ENCODE measurements at places on chromosomes 3 and 15.

DNA sequence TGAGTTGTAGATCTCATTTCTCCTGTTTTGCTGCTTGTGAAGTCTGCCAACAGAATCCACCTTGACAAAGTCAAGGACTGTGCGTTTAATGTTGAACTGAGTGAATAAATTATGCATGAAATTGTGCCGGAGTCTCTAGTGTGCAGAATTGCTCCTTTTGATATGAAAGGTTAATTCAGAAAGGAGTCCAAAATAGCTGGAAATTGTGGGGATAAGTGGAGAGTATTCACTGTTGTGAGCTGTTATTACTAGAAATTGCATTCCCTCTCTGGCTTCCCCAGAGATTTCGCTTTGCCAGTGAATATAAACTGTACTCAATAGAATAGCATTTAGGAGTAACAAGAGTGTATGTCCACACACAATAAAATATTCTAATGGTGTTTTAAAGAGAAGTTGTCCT lies 43.1 kb downstream of the SAMMSON start:
- no peak for DNase-seq

DNA sequence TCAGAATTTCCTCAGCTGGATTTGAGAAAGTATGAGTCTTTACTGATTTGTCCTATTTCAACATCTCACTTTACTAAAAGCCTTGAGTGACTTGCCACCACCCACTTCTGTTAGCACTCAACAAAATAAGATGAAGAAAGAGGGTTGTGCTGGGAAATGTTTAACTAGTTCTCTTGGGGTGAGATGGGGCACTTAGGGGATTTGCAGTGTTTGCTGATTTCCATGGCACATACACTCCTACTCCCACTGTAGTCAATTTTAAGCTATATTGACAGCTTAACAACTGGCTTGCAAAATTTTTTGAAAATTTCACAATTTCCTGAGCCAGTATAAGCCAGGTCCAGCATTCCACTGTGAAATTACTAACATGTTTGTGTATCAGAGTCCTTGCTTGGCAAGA lies 463.1 kb upstream of the ARHGEF26 start:
- DNase-seq: no peak

DNA sequence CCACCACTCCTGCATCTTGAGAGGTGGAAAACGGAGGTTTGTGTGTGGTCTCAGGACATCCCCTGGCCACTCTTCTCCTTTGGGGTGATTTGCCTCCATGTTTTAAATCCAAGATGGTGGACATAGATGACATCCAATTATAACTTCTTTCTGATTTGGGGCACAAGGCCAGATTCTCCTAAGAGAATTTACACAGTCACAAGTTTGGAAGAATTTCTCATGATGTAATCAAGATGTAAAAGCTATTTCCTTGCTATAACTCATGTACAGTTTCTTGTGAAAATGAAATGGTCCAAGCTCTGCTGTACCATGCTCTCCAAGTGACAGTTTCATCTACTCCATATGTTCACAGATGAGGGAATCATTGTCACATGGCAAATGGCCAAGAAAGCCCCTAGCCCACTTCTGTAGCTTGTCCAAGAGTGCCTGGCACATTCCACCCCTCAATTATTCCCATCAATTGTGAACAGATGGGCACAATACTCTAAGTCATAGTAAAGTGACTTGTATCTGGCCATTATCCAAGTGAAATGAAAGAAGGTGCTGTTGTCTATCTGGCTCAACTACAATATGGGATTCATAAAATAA lies 134.6 kb upstream of the ROPN1 start:
- no peak for DNase-seq

GRCh38 chr3:57060089-57060821 lies at the start of gene SPATA12:
Gene SPATA12, plus strand, starts transcription at chr3:57060664. Its CDS starts 13,031 bp downstream, at chr3:57073695.
- no peak for DNase-seq

GRCh38 chr3:49133226-49133951 lies 539 bp upstream of the LAMB2 start:
- DNase-seq: peak; percentile 89

GRCh38 chr3:77539677-77540076 lies 499.8 kb downstream of the ROBO2 start:
- DNase-seq: no peak

DNA sequence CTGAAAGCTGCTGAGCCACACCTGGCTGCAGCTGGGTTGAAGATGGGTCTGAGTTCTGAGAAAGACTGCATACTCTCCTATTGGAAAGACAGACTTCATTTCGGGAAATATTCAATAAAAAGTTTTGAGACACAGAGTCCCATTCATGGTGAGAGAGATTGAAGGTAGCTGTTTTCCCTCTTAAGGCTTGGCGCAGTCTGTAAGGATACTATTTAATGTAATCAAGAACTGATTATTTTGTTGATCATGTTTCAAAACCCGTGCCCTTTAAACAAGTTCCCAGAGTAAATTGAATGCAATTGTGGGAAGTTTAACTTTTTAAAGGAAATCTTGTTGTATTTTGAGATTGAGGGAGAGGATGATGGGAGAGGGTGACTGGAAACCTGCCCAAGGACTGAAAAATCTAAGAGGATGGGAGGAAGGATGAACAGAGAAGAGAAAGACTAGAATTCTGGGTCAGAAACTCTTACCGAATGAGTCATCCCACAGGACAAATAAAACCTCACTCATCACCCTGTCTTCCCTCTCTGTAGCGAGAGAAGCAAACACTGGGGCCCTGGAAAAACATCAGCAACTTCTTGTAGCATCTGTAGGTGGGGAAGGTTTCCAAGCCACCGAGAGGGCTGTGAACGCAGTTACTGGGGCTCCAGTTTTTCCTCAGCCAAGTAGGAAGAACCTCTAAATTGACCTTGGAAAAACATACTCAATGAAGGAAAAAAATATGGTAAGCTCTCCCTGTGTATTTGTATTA lies 193.2 kb upstream of the TPRG1 start:
- DNase-seq: no peak

DNA sequence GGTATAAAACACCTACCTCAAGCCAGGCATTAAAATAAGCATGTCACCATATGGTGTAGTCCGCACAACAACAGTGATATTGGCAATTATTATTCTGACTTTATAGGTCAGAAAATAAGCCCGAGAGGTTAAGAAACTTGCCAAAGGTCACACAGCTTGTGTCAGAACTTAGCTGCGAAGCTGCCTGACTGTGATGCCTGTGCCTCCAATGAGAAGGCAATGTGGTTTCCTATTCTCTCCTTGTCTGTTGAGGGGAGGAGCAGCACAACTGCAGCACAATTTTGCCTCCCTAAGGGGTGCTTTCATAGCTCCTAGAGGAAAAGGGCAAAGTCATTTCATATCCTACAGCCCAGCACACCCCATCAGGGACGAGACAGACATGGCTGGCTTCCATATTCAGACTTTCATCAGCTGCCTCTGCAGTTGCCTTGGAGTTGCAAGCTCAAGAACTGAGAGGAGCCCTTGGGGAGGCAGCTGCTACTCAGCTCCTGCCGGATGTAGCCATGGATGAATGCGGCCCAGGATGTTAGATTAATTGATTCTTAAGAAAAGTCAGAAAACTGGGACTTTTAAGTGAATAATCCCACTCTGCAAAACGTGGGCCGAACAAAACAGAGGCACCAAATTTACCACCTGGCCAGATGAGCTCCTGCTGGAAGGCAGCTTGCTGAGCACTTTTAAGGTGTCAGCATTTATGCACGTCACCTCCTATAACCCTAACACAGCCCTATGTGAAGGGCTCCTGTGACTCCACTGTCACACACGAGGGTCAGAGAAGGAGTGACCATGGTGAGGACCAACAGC lies 38.5 kb downstream of the MYO5C start:
- DNase-seq: no peak

DNA sequence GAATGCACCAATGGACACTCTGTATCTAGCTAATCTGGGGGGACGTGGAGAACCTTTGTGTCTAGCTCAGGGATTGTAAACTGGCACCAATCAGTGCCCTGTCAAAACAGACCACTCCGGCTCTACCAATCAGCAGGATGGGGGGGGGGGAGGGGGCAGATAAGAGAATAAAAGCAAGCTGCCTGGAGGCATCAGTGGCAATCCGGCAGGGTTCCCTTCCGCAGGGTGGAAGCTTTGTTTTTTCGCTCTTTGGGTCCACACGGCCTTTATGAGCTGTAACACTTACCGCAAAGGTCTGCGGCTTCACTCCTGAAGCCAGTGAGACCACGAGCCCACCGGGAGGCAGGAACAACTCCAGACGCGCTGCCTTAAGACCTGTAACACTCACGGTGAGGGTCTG lies 827.1 kb downstream of the PLOD2 start:
- no peak for DNase-seq

DNA sequence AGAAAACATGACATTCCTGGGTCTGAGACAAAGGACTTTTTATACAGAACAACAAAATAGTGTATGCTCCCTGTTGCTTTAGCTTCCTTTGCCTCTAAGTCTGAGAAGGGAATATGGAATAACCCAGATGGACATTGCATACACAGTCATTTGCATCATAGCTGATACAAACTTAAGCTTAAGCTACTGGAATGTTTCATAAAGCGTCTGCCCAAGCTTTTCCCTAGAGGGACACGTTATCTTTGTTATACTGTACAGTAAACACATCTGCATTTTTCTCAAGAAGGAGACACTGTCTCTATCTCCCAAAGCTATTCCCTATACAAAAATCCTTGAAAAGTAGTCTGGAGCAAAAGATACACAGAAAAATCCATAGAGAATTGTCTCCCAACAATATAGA lies 775.0 kb downstream of the DIPK2A start:
- no peak for DNase-seq

DNA sequence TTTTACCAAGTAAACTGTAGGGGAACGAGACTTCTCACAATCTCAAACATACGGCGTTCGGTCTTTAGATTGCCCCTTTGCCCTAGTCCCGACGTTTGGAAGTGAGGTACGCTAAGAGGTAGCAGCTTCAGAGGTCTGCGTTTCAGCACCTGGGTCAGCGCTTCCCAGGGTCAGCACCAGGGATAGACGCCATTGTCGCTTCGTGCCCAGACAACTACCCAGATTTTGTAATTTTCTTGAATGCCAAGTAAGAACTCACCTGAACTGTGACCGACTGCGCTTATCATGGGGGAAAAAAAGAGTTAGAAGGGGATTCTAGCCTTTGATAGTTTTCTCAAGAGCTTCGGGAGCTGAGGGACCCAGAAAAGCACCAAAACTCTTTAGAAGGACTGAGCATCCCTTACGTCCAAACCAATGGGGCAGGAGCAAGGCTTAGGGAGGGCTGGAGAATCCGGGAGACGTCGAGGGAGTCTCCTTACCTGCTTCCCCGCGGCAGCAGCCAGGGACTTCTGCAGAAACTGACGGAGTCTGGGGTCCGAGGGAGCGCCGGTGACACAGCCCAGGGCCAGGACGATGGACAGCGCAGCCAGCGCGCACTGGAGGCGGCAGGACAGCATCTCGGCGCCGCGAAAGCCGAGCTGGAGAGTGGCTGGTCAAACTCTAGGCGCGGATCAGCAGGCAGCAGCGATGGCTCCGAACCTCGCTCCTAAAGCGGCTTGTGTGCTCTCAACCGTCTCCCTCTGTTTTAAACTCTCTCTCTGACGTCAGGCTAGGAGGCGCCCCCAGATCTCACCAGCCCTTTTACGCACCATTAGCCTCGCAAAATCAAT lies at the start of gene SST:
TSS of gene SST (minus strand) at position 720 of the 830 bp plus-strand sequence. CDS start at position 617, 103 bp downstream.
- DNase-seq: no peak

DNA sequence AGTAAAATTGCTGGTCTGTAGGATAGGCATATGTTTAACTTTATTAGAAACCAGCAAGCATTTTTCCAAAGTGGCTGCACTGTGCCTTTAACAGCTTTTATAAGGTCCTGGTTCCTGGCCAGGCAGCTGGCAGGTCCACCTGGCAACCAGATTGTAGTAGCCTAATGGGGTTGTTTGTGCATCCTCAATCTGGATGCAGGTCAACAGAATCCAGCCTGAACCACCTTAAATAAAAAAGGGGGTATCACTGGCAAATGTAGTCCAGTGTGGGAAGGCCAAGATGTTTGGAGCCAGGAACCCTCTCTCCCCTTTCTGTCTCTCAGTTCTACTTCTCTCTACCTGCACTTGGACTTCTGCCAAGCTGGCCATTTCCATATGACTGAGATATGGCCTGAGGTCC lies 200.3 kb downstream of the ZNF621 start:
- peak; percentile 79 for DNase-seq

GRCh38 chr15:77107068-77107467 lies 36.2 kb upstream of the TSPAN3 start:
- no peak for DNase-seq

Data from cerebellum (tissue), 4 donors.